Amniotic stem cell (primary cell): ENCODE measurements at places on chromosomes 12 and 14.

DNA sequence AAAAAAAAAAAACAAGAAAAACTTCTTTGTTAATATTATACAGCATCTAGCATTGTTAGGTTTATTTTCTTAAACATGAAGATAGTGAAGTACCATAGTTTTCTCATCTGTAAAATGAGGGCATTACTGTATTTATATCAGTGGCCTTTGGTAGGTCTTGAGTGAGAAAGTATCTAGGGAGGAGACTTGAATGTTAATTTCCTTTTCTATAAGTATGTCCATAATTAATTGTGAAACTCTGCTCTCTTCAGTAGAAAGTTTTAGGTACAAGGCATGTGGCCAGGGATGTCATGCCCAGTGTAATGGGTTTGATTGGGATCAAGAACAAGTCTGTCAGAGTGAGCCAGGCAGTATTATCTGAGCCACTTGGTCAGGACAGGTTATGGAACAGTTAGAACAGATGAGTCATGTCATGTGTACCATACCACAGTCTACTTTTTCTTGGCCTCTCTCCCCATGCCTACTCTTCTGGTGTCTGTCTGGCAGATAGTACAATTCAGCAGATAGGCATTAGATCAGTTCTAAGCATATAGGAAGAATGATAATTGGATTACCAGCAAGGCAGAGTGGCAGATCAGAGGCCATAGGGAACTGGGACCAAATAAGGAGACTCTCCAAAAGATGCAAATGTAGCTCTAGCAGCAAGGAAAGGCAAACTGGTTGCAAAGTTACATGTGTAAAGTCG lies 30.4 kb downstream of the FBXO34 start:
- peak; percentile 12 for DNase-seq

DNA sequence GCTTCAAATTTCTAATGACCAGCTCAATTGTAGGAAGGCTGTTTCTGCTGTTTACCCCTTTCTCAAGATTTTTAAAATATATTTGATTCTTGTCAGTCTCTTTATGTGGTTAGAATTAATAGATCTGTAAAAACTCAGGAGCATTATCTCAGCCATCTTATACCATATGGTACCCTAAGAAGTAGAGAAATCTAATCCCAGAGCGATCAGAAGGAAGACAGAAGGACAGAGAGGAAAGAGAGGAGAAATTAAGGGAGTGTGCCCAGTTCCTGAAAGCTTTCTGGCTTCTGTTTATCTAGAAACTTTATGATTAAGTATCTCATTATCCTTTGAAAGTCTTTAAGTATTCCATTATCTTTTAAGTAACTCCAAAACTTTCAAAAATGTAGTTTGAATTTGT lies 152.1 kb upstream of the NAV3 start:
- DNase-seq: no peak

DNA sequence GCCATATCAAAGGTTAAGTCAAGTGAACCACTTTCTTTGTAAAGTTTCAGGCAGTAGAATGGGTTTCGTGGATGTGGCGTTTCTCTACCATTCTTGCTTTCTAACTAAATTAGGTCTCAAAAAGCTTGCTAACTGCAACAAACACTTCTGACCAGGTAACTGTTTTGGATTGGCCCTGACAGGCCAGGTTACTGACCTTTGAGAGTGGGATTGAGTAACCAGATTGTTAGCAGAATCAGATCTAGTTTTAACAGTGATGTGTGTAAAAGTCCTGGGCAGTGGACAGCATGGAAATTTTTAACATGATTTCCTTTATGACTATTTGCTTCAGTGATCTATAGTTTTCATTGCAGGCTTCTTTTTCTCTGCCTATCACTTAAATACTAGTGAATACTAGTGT lies 57.9 kb downstream of the TMTC3 start:
- no peak for DNase-seq

DNA sequence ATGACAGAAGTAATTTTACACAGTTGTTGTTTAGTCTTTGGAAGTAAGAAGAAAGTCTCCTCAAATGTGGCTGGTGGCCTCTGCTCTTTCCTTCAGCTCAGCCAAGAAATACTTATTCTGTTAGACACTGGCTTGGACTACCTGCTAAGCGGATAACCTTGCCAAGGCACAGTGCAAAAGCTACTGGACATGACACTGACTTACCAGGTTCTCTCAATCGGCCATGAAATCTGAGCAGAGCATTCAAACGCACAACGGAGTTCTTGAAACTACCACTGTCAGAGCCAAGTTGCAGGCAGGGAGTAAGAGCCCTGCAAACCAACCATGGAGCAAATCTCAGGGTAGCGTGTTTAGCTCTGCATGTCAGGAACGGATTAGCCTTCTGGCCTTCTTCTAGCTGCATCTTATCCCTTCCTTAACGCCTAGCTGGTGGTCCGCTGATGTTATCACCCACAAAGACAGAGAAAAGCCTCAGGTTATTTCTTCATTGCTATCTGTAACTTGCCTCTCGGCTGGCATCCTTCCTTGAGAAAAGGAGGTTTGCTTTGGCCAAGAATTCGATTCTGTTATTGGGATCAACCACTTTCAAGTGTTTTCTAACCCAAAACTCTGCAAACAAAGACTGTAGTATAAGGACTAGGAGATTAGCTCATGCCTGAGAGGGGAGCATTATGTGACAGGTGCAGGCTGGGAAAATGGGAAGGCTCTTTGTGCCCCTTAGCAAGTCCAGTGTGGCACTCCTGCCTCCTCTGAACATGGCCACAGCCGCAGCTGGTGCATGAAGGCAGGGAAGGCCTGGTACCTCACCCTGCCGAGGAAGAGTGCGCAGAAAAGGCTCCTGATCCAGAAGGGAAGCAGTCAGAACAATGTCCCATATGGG lies 223.4 kb downstream of the GLT1D1 start:
- DNase-seq: no peak

- no peak for DNase-seq
These were observed 5.2 kb downstream of the LRRIQ1 start for GRCh38 chr12:85041395-85041794.

DNA sequence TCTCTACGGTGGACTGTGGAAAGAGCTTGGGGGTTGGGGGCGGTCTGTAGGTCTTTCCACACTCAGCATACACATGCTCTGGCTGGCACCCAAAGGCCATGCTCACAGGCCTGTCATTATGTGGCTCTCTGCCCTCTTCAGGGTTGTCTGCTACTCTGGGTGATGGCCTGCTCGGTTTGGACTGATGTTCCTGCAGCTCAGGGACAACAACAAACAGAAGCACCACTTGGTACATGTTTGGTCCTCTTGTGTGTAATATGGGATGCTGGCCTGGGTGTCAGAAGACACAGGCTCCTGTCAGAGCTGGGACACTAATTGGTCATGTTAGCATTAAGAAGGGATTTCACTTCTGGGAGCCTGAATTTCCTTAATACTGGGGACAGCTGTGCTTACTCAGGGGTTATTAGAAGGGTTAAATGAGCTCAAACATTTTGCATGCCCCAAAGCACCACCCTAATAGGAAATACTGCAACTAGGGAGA lies 32.7 kb upstream of the SELPLG start:
- DNase-seq: no peak

DNA sequence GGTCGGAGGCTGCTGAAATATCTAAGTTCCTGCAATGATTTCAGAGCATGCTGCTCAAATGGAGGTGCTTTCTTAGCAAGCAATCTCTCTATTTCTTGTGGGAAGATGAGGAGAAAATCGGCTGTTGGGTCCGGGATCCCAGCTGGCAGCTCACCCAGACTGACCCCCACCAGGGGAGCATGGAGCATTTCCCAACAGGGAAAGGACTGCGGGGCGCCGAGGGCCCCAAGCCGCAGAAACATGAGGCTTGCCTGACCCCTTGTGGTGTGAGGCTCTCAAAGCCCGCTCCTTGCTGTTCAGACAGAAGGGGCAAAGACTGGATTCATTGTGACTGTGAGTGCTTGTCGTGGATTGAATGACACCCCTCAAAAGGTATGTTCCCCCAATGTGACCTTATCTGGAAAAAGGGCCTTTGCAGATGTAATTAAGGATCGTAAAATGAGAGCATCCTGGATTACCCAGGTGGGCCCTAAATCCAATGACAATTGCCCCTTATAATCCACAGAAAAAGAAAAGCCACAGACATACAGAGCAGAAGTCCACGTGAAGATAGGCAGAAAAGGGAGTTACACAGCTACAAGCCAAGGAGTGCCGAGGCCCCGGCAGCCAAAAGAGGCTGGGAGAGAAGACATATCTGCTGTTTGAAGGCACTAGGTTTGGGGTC lies 116.3 kb upstream of the VASH1 start:
- no peak for DNase-seq

DNA sequence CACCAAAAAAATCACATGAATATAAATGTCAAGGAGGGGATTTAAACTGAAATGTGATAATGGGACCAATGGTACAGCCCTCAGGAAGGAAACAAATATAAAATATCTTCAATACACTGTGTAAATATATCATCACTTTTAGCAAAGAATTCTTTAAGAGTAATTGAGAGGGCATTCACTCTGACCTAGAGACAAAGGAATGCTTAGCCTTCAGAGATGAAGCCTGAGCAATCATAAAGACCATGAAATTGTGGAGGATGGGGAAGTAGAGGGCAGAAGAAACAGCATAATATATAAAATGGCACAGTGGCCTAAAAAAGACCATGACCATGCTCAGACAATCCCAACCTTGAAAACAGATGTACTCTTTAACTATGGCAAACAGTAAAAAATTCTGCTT lies 20.4 kb downstream of the YAF2 start:
- peak; percentile 8 for DNase-seq

GRCh38 chr14:105323663-105324062 lies 9.1 kb downstream of the PACS2 start:
- no peak for DNase-seq

DNA sequence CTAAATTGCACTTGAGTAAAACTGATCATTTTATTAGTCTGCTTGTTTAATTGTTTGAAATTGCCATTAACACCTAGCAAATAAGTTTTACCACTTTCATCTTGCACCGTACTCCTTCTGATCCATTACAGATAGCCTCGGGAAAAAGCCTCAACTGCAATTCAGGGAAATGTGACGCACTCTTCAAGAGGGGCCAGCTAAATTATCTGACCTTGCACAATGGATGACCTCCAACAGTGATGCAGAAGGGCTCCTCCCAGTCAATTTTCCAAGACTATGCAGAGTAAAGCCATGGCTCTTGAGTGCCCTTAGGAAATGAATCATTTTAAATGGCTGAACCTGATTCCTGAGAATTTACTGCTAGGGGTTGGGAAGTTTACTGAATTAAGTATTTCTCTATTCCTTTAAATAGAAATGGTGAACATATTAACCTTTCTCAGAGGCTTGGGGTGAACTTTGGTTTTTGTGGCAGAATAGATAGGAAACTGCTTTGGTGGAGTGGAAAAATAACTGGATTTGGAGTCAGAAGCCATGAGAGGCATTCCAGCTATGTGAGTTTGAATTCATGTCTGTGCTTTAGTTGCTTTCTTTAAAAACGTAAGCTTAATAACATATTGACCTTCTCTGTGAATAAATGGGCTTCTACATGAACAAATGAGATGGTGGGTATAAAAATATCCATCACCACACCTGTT lies 64.8 kb upstream of the OVCH1 start:
- DNase-seq: no peak

- no peak for DNase-seq
These were observed 57.0 kb downstream of the CATSPERB start for GRCh38 chr14:91674911-91675310.

DNA sequence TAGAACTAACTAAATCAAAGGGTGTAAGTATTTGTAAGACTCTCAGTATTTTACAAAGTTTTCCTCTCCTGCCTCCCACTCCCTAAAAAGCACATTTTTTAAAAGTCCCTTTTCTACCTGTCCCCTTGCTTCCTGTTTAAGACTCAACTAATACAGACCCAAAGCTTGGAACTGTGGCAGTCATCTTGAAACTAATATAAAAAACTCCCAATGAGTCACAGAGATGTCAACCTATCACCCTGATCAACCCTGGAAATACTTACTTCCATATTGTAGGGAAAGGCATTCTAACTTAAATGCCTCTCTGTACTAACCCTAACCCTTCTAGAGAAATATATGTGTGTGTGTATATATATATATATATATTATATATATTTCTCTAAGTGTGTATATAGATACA lies 184.8 kb downstream of the SPTSSA start:
- no peak for DNase-seq

GRCh38 chr12:3698218-3698974 lies 54.5 kb downstream of the CRACR2A start:
- peak; percentile 86 for DNase-seq

- DNase-seq: no peak
These were observed 27.6 kb downstream of the SARNP start for GRCh38 chr12:55789893-55790292.

- no peak for DNase-seq
These were observed 108.7 kb downstream of the CACNA1C start for GRCh38 chr12:2161473-2161872.

GRCh38 chr14:89628521-89628920 lies 211.5 kb upstream of the FOXN3 start:
- no peak for DNase-seq
